ENCODE measurements at places on chromosomes 6 and 20. TPM values are rescaled to one million over a fixed set of nuclear protein-coding genes. Genes with fewer than 3 reads are reported as not detected.

Gene CRISP1
- total RNA-seq, result not detected

Gene FOXS1
- not detected for total RNA-seq

Gene NKAIN2
- not detected for total RNA-seq

Gene FANCE
- 5.5 TPM for total RNA-seq

Gene ZSCAN26
- 9.6 TPM for total RNA-seq

Gene PRPF6
- 61.8 TPM for total RNA-seq

Gene DSP
- total RNA-seq, result not detected

Gene OR10C1
- total RNA-seq, result not detected

Gene SLC16A10
- 24.4 TPM for total RNA-seq

Gene ADGB
- total RNA-seq, result not detected

Gene GPSM3
- 202 TPM for total RNA-seq

Gene NOTCH4
- total RNA-seq, result 0.86 TPM

Gene RRAGD
- 1.7 TPM for total RNA-seq

Gene ACSS1
- 38.7 TPM for total RNA-seq

Gene LY6G6C
- not detected for total RNA-seq

Gene GSTA2
- total RNA-seq, result not detected

Gene SCRT2
- not detected for total RNA-seq

Gene CNKSR3
- 0.25 TPM for total RNA-seq

Gene FAM210B
- 14.8 TPM for total RNA-seq

Gene GLP1R
- total RNA-seq, result not detected

Gene CLVS2
- not detected for total RNA-seq

Gene ATP6V1G2
- total RNA-seq, result 3.9 TPM

Gene CEP43
- 32.5 TPM for total RNA-seq

Gene NRN1
- not detected for total RNA-seq

Gene GJA1
- total RNA-seq, result not detected

Gene TAGAP
- 330 TPM for total RNA-seq

Gene CRISP2
- total RNA-seq, result not detected

Gene FAM83D
- 8.6 TPM for total RNA-seq

Gene SLC26A8
- not detected for total RNA-seq

Gene SAMD3
- total RNA-seq, result 49.6 TPM

Gene TRPC4AP
- 76.4 TPM for total RNA-seq

Gene CCDC170
- not detected for total RNA-seq

Gene KIAA0408
- total RNA-seq, result 5.8 TPM

Gene SYTL3
- 54.8 TPM for total RNA-seq

Gene ARMH2
- total RNA-seq, result 1.8 TPM
